ENCODE measurements at places on chromosomes 6 and 20. TPM values are rescaled to one million over a fixed set of nuclear protein-coding genes. Genes with fewer than 3 reads are reported as not detected.

DNA sequence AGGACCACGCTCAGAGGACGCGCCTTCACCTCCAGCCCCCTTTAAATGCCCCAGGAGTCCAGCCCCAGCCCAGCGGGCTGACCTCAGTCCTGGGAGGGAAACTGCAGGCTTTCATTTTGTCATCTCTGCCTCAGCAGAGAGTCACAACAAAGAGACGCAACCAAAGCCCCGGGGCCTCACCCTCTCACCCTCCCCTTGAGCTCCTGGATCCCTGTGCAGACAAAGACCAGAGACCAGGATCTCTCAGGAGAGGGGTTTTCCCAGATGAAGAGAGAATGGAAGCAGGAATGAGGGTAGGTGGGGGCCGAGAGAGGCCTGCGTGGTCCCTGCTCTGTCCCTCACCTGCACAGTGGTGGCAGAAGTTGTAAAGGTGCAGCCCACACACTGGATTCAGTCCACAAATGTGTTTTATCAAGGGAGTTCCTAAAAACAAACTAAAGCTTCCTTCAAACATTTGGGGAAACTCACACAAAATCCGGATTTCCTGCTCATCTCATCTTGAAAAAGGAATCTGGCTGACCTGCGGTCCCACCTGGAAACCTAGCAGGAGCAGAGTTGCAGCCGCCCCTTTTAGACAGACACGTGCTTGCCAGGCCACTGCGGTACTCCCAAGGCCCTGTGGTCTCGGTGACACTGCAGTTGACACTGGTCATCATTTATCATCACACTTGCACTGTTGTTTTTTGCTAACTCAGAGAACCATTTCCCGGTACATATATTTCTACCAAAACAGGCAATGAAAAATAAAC lies 27.1 kb downstream of the PTGIS start:
- H3K27ac ChIP-seq = no peak overlapping the region
- no peak overlapping the region for H3K4me3 ChIP-seq
- no peak for DNase-seq
- H3K36me3 ChIP-seq = peaks cover 74% of the 10 kb centered on the region
- peaks cover 34% of the 10 kb centered on the region for H3K4me1 ChIP-seq

- H3K36me3 ChIP-seq = peaks cover 43% of the 10 kb centered on the region
- DNase-seq = no peak
- peak overlapping the region; percentile 85 for H3K27ac ChIP-seq
- H3K4me1 ChIP-seq = peaks cover 47% of the 10 kb centered on the region
- no peaks in the 10 kb centered on the region for H3K27me3 ChIP-seq
These were observed 1.4 kb upstream of the MAN1A1 start for GRCh38 chr6:119350952-119351372.

DNA sequence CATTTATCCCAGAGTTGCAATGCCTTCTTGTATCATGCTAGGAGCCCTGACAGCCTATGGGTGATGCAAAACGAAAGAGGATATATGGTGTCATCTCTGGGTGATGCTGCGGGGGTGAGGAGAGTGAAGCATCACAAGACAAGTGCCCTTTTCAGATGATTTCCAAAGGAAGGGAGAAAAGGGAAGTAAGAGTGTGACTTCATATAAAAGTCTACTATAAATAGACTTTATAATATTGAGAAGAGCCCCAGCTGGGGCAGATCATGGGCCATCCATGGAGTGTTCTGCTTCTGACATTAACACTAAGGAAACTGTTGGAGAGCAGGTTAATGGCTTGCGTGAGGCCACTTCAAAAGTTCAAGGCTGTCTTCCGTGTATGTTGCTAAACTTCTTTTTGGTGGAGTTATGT lies 4.4 kb downstream of the CD83 start:
- DNase-seq = no peak
- H3K4me3 ChIP-seq = peak overlapping the region; percentile 97
- no peaks in the 10 kb centered on the region for H3K27me3 ChIP-seq
- H3K4me1 ChIP-seq = peaks cover 70% of the 10 kb centered on the region
- H3K36me3 ChIP-seq = peaks cover 77% of the 10 kb centered on the region
- peak overlapping the region; percentile 83 for H3K27ac ChIP-seq

DNA sequence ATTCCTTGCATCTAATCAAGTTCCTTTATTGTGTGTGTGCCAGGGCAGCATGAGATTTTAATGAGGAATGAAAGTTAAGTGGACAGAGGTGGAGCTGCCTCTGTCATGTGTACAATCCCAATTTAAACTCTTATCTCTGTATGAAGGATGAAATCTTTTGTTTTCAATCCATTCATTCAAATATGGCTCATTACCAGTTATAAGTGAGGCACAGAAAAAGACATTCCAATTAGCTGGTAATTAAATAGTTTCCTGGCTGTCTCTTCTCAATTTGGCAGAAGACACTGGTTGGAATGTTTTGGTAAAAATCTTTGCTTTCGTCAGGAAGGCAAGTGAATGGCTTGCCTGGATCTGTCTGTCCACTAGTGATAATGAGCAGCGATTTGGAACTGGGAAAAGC lies 46.4 kb downstream of the CLVS2 start:
- DNase-seq = no peak
- H3K4me1 ChIP-seq = no peaks in the 10 kb centered on the region
- no peaks in the 10 kb centered on the region for H3K36me3 ChIP-seq
- H3K27me3 ChIP-seq = no peaks in the 10 kb centered on the region

GRCh38 chr20:56762401-56762800 lies 133.3 kb downstream of the TFAP2C start:
- H3K36me3 ChIP-seq = no peaks in the 10 kb centered on the region
- H3K4me3 ChIP-seq = no peak overlapping the region
- no peaks in the 10 kb centered on the region for H3K4me1 ChIP-seq
- H3K27ac ChIP-seq = no peak overlapping the region
- H3K27me3 ChIP-seq = no peaks in the 10 kb centered on the region
- DNase-seq = no peak

GRCh38 chr20:15930311-15931305 lies 642.6 kb downstream of the KIF16B start:
- no peaks in the 10 kb centered on the region for H3K4me1 ChIP-seq
- H3K36me3 ChIP-seq = no peaks in the 10 kb centered on the region
- no peak overlapping the region for H3K4me3 ChIP-seq

GRCh38 chr20:7843613-7844012 lies 96.6 kb downstream of the HAO1 start:
- no peaks in the 10 kb centered on the region for H3K4me1 ChIP-seq
- H3K4me3 ChIP-seq = no peak overlapping the region
- no peak overlapping the region for H3K27ac ChIP-seq

DNA sequence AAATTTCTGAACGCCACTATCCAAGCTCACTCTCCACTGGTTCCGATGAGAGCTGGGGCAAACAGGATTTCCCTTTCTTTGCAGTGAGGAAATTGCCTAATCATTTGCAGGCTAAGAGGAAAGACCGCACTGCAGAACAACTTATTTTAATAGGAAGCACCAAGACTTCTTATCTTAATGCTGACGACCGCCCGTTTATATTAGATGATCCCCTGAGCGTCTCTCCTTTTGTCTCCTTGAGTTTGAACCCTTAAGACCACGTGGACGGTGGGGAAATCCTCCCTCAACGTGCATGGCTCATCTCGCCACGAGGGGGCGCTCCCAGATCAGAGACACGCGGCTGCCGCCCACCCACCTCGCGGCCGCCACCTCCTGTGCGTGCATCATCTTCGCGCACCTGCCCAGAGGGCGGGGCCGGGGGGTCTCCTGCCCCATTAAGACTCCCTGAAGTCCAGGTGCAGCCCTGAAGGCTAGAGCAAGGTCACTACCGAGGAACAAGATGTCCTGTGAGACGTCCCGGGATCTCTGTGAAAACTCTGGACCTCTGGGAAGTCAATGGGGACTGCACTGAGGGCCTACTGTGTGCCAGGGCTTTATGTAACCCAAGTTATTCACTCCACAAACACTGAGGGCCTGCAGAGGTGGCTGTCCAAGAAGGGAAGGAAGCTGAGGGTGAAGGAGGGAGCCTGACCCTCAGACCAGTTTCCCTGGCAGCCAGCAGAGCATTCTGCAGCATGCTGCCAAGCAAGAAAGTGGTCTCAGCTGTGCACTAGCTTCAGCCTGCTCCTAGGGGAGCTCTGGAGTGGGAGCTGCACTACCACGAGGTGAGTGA lies 28.1 kb downstream of the PDYN start:
- no peak overlapping the region for H3K27ac ChIP-seq
- H3K4me1 ChIP-seq = peaks cover 13% of the 10 kb centered on the region
- H3K36me3 ChIP-seq = no peaks in the 10 kb centered on the region

DNA sequence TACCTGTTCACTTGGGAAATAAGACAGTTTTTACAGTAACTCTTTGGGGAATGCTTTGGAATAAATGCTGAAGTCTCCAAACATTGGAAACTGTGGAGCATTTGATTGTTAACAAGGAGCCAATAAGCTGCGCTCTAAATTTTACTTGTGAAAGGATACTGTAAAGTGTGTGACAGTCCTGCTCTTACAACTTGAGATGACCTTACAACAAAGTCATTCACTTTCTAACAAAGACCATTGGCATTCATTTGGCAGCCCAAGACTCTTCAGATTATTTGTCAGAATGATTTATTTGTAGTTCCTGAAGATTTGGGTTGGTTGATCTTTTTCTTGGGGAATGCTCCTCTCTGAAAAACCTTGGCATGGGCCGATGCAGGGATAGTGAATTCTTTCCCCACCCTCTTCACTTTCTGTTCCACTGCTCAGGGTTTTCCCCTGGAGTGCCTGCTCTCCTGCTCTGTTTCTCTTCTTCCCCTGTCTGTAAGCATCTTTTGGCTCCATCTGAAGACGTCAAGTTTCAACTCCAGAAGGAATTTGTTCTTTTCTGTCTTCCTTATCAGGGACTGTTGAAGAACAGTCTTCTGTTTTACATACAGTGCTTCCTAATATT lies 116.4 kb downstream of the AKAP7 start:
- peaks cover under 1% of the 10 kb centered on the region for H3K36me3 ChIP-seq
- DNase-seq = no peak
- peaks cover 16% of the 10 kb centered on the region for H3K4me1 ChIP-seq

GRCh38 chr6:105641504-105641903 lies 238.6 kb upstream of the PREP start:
- H3K4me3 ChIP-seq = no peak overlapping the region
- H3K36me3 ChIP-seq = peaks cover 24% of the 10 kb centered on the region
- DNase-seq = no peak
- H3K27ac ChIP-seq = no peak overlapping the region
- no peaks in the 10 kb centered on the region for H3K27me3 ChIP-seq

DNA sequence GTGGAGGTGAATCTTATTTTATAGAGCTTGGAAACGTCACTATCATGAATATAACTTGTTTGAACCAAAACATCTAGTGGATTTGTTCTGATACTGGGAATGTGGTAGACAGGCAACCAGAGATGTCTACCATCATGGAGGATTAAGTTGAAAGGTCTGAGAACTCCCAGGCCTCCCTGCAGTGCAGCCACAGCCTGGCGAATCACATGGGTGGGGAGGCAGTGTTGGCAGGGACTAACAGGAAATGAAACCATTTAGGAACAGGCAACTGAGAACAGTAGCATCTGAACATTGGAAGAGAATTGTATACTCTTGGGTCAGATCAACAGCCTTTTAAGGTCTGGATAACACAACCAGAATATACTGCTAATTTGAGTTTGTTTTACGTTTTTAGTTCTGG lies 22.3 kb upstream of the CEP162 start:
- H3K4me1 ChIP-seq = no peaks in the 10 kb centered on the region
- H3K36me3 ChIP-seq = no peaks in the 10 kb centered on the region
- H3K27ac ChIP-seq = no peak overlapping the region
- H3K27me3 ChIP-seq = peaks cover 2% of the 10 kb centered on the region

- H3K27ac ChIP-seq = no peak overlapping the region
- H3K36me3 ChIP-seq = peaks cover 6% of the 10 kb centered on the region
- no peak for DNase-seq
- H3K4me3 ChIP-seq = no peak overlapping the region
These were observed 55.4 kb upstream of the TULP4 start for GRCh38 chr6:158256746-158257424.

NHLRC1 gene
- total RNA-seq = 0.43 TPM

CST4 gene
- total RNA-seq = not detected

TFAP2A gene
- total RNA-seq = 0.23 TPM

All from activated T-helper 2 cell treated with anti-CD3 and anti-CD28 coated beads, Interferon-gamma antibody, Interleukin-2, Interleukin-4, amounts not matched to agents 10 μg/mL and 5 μg/mL and 100 μg/mL, durations not matched to agents 14 hours and 24 hours and 36 hours (primary cell).